Right lobe of liver (tissue), 6 donors: ENCODE measurements at places on chromosomes 3 and 15.
A peak's percentile ranks its signal among the peaks of the same experiment; 100 is the strongest.

DNA sequence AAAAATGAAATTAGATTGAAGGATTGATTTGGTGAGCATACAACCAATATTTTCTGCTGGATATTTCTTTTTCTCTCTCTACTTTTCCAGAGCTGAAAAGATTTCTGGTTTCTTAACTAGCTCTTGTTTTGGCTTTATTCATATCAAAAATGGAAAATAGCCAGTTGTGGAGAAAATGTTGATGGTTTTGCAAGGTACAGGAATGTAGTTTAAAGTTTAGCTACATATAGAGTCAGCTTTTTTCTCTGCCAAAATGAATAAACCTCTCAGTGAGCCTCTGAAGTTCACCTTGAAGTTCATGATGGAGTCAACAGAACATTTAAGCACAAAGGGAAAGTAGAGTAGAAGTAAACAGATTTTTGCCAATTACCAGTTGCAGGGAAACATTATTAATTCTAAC, 720.5 kb upstream of the ALCAM start:
- H3K4me1 ChIP-seq: no peaks in the 10 kb centered on the region
- DNase-seq: no peak
- no peaks in the 10 kb centered on the region for H3K36me3 ChIP-seq
- H3K27me3 ChIP-seq: no peaks in the 10 kb centered on the region
- no peak overlapping the region for H3K27ac ChIP-seq
- no peak overlapping the region for H3K4me3 ChIP-seq

DNA sequence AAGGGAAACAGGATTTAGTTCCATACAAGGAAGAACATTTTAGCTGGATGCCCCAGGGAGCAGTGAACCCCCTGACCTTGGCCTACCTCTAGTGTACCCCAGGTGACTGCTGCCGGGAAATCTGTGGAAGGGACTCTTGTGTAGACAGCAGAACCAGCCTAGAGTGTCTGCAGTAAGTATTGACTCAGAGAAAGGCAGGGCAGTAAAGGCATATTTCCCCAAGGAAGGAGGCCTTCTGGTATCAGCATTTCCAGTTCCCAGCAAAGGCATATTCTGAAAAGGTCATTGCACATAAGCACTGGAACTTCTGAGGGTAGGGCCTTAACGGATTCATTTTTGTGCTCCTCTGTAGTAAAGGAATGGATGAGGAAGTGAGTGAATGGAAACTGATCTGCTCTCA, 246.2 kb downstream of the FAM43A start:
- H3K36me3 ChIP-seq: no peaks in the 10 kb centered on the region
- peak overlapping the region; percentile 39 for H3K27ac ChIP-seq
- no peaks in the 10 kb centered on the region for H3K4me1 ChIP-seq
- H3K27me3 ChIP-seq: no peaks in the 10 kb centered on the region

GRCh38 chr15:85821545-85821944, 26.8 kb upstream of the KLHL25 start:
- H3K27me3 ChIP-seq: no peaks in the 10 kb centered on the region
- H3K36me3 ChIP-seq: no peaks in the 10 kb centered on the region
- no peak overlapping the region for H3K4me3 ChIP-seq
- no peak overlapping the region for H3K27ac ChIP-seq
- H3K4me1 ChIP-seq: no peaks in the 10 kb centered on the region

GRCh38 chr3:124796477-124796876, 66.2 kb downstream of the UMPS start:
- H3K4me1 ChIP-seq: peaks cover 21% of the 10 kb centered on the region
- DNase-seq: no peak
- no peaks in the 10 kb centered on the region for H3K27me3 ChIP-seq
- H3K4me3 ChIP-seq: no peak overlapping the region
- no peaks in the 10 kb centered on the region for H3K36me3 ChIP-seq

GRCh38 chr15:80530737-80531365, 126.7 kb downstream of the ARNT2 start:
- DNase-seq: no peak
- H3K4me3 ChIP-seq: no peak overlapping the region
- H3K27me3 ChIP-seq: no peaks in the 10 kb centered on the region
- H3K27ac ChIP-seq: no peak overlapping the region
- H3K36me3 ChIP-seq: no peaks in the 10 kb centered on the region

GRCh38 chr15:101542306-101543025, 53.0 kb upstream of the PCSK6 start:
- DNase-seq: no peak
- no peaks in the 10 kb centered on the region for H3K4me1 ChIP-seq
- no peak overlapping the region for H3K27ac ChIP-seq

GRCh38 chr15:55959744-55960447, 33.5 kb downstream of the NEDD4 start:
- no peaks in the 10 kb centered on the region for H3K27me3 ChIP-seq
- no peaks in the 10 kb centered on the region for H3K36me3 ChIP-seq
- H3K4me1 ChIP-seq: no peaks in the 10 kb centered on the region
- no peak for DNase-seq
- H3K4me3 ChIP-seq: no peak overlapping the region

DNA sequence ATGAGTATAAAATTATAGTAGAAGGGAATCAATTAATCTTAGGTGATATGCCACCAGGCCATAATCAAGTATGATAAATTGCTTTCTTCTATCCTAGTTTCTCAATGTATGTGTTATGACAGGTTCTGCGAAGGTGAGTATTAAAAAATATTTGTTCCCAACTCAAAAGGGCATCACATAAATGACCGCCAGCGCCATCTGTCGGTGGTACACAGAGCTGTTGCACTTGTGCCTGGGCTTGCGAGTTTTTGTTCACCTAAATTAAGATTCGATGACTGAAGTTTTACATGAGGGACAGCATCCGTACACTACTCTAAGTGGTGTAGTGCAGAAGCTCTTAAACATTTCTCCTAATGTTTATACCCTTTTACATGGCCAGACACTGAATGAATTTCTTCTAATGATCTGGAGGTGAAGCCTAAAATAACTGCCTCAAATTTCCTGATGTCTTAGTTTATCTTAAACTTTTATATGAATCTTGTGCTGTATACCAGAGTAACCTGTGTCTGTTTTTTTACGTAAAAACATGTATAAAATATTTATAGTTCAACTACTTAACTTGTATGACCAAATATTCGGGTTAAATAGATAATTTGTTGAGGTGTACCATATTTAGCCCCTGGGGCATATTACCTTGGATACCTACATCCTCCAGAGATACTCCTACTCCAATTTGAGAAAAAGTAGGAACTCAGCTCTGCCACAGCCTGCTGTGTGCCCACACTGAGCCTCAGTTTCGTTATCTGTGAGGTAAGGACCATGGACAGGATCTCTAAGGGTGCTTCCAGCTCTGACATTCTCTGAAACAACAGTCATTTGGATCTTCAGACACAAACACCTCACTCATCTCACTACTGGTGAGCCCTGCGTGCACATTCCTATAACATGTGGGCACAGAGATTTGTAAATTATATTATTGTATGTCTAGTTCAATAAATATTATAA, 365.6 kb downstream of the MAGI1 start:
- no peaks in the 10 kb centered on the region for H3K4me1 ChIP-seq
- no peak overlapping the region for H3K4me3 ChIP-seq
- no peaks in the 10 kb centered on the region for H3K27me3 ChIP-seq
- peak; percentile 60 for DNase-seq
- no peaks in the 10 kb centered on the region for H3K36me3 ChIP-seq
- no peak overlapping the region for H3K27ac ChIP-seq

DNA sequence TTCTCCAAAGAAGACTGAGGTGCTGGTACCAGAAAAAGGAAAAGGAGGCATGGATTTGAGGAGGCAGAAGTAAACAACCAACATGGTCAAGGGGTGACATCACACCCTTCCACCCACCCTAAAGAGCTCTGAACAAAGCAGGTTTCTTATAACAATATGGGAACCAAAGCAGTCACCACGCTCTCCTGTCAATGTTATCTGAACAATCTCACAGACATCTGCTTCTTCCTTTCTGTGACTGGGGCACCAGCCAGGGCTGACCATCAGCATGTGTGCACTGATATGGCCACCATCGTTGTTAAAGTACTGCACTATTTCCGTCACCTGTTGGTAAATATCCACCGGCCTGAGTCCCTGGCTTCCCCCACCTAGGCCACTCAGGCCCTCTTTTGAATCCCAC, 252.9 kb downstream of the SHQ1 start:
- no peaks in the 10 kb centered on the region for H3K4me1 ChIP-seq
- no peak overlapping the region for H3K27ac ChIP-seq
- no peaks in the 10 kb centered on the region for H3K27me3 ChIP-seq

DNA sequence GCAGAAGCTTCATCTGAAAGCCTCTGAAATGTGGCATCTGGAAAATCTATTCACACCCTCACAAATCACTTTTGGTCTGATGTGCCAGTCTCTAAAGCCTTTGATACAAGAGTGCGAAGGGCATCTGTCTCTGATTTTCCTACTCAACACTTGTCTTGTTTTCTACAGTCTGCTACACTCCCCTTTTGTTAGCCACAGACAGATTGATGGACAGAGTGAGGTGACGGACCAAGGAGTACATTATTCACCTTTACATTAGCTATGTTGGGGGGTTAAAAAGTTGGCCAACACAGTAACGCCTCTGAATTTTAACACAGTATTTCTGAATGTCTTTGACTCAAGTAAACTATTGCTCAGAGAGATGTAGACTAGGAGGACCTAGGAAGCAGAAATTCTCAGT, 63.1 kb downstream of the TNIK start:
- no peak overlapping the region for H3K4me3 ChIP-seq
- H3K27ac ChIP-seq: no peak overlapping the region
- DNase-seq: no peak
- H3K36me3 ChIP-seq: no peaks in the 10 kb centered on the region
- peaks cover 14% of the 10 kb centered on the region for H3K4me1 ChIP-seq
- H3K27me3 ChIP-seq: no peaks in the 10 kb centered on the region

DNA sequence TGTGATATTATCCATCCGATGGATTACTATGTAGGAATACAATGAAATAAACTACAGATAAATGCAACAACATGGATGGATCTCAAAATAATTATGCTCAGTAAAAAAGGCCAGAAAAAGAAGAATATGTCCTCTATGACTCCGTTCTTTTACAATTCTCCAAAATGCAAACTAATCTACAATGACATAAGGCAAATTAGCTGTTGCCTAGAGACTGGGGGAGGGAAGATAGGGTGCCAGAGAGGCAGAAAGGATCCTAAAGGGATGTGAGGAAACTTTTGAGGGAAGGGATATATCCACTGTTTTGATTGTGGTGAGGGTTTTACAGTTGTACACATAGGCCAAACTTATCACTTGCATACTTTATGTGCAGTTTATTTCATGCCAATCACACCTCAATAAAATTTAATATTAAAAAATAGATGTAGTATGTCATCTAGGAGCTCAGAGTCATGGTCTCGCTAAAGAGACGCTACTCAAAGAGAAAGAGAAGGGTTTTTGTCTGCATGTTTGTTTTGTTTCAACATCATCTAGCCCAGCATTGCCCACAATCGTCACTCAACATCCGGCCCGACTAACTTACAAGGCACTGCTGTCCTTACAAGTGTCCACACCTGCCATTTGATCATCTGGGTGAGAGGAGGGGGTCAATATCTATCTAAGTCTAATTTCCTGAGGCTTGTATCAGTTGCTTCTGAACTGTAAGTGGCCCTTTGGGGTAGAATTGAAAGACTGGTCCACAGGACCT, 29.5 kb downstream of the HES1 start:
- H3K27me3 ChIP-seq: no peaks in the 10 kb centered on the region
- peaks cover 3% of the 10 kb centered on the region for H3K4me1 ChIP-seq
- H3K36me3 ChIP-seq: no peaks in the 10 kb centered on the region
- no peak for DNase-seq
- H3K27ac ChIP-seq: no peak overlapping the region
- H3K4me3 ChIP-seq: no peak overlapping the region

GRCh38 chr3:194259982-194260766, 91.0 kb downstream of the CPN2 start:
- no peaks in the 10 kb centered on the region for H3K27me3 ChIP-seq
- peak; percentile 10 for DNase-seq
- peaks cover 27% of the 10 kb centered on the region for H3K4me1 ChIP-seq
- no peak overlapping the region for H3K4me3 ChIP-seq
- no peaks in the 10 kb centered on the region for H3K36me3 ChIP-seq
- peak overlapping the region; percentile 57 for H3K27ac ChIP-seq

GRCh38 chr3:97970956-97971620, 1.1 kb downstream of the RIOX2 start:
- peak overlapping the region; percentile 91 for H3K27ac ChIP-seq
- H3K27me3 ChIP-seq: no peaks in the 10 kb centered on the region
- no peaks in the 10 kb centered on the region for H3K4me1 ChIP-seq
- no peaks in the 10 kb centered on the region for H3K36me3 ChIP-seq
- DNase-seq: no peak

GRCh38 chr15:89416339-89417183, 79.8 kb downstream of the RHCG start:
- no peak overlapping the region for H3K4me3 ChIP-seq
- H3K36me3 ChIP-seq: no peaks in the 10 kb centered on the region
- no peaks in the 10 kb centered on the region for H3K4me1 ChIP-seq
- peaks cover 7% of the 10 kb centered on the region for H3K27me3 ChIP-seq
- DNase-seq: peak; percentile 66

- H3K27ac ChIP-seq: no peak overlapping the region
- no peaks in the 10 kb centered on the region for H3K27me3 ChIP-seq
- no peaks in the 10 kb centered on the region for H3K4me1 ChIP-seq
- no peak for DNase-seq
These were observed 111.8 kb upstream of the DPH6 start for GRCh38 chr15:35657679-35658311.

GRCh38 chr3:109177908-109178307, 41.4 kb downstream of the C3orf85 start:
- DNase-seq: no peak
- H3K36me3 ChIP-seq: no peaks in the 10 kb centered on the region
- no peaks in the 10 kb centered on the region for H3K4me1 ChIP-seq
- no peaks in the 10 kb centered on the region for H3K27me3 ChIP-seq

DNA sequence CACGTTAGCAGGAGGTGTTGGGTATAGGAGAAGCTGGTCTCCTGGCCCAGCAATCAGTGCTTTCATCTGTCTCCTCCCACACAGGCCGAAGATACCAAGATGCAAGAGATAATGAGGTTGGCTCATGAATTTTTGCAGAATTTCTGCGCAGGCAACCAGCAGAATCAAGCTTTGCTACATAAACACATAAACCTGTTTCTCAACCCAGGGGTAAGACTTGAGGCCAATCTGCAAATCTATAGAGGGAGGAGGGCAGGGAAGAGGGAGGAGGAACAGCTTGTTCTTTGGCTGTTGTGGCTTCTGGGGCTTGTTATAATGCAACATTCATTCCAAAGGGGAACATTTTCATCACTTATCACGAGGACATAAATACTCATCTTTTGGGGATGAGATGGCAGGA, 195.3 kb downstream of the ITPR1 start:
- H3K27me3 ChIP-seq: no peaks in the 10 kb centered on the region
- H3K36me3 ChIP-seq: no peaks in the 10 kb centered on the region
- no peak for DNase-seq
- H3K4me3 ChIP-seq: no peak overlapping the region

- H3K27ac ChIP-seq: no peak overlapping the region
- H3K36me3 ChIP-seq: no peaks in the 10 kb centered on the region
- DNase-seq: peak; percentile 56
- no peaks in the 10 kb centered on the region for H3K27me3 ChIP-seq
These were observed 24.6 kb downstream of the EBLN2 start for GRCh38 chr3:73086071-73086494.

- DNase-seq: no peak
- no peaks in the 10 kb centered on the region for H3K4me1 ChIP-seq
- H3K36me3 ChIP-seq: no peaks in the 10 kb centered on the region
- no peak overlapping the region for H3K27ac ChIP-seq
- no peak overlapping the region for H3K4me3 ChIP-seq
- no peaks in the 10 kb centered on the region for H3K27me3 ChIP-seq
These were observed 60.5 kb downstream of the VGLL4 start for GRCh38 chr3:11583235-11583634.
